ENCODE measurements at places on chromosomes 5 and 9.

DNA sequence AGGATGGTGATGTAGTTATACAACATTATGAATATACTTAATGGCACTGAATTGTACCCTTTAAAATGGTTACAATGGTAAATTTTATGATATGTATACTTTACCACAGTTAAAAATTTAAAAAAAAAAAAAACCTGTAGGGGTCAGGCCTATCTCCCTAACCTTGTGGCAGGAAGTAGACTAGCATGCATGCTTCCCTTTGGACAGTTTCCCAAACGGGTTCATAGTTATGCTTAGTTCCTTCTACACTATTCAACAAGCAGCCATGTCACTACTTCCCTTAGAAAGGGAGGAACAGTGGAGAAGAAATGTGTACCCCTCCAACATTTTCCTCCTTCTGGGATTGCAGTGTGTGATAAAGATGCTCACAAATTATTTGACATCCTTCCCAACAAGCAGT, 32.5 kb downstream of the IDNK start:
- DNase-seq: no peak

- no peak for DNase-seq
Observed at GRCh38 chr9:99962680-99963261, 56.3 kb downstream of the STX17 start.

- peak; percentile 68 for DNase-seq
Observed at GRCh38 chr5:135834639-135835529, at the start of gene SLC25A48. SLC25A48 (plus strand) TSS chr5:135834663; CDS start chr5:135834848, 185 bp downstream.

GRCh38 chr9:7671847-7672246, 127.7 kb downstream of the DMAC1 start:
- DNase-seq: no peak

DNA sequence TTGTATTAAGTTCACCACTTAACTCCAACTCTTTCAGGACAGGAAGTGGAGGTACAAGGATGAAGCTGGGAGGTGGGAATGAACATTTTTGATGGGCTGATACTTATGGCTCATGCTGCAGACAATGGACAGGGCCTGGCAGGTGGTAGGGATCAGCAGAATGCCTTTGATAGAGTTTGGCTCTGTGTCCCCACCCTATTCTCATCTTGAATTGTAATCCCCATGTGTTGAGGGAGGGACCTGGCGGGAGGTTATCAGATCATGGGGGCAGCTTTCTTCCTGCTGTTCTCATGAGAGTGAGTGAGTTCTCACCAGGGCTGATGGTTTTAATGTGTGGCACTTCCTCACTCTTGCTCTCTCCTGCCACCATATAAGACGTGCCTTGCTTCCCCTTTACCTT, 87.3 kb upstream of the PRLR start:
- no peak for DNase-seq

DNA sequence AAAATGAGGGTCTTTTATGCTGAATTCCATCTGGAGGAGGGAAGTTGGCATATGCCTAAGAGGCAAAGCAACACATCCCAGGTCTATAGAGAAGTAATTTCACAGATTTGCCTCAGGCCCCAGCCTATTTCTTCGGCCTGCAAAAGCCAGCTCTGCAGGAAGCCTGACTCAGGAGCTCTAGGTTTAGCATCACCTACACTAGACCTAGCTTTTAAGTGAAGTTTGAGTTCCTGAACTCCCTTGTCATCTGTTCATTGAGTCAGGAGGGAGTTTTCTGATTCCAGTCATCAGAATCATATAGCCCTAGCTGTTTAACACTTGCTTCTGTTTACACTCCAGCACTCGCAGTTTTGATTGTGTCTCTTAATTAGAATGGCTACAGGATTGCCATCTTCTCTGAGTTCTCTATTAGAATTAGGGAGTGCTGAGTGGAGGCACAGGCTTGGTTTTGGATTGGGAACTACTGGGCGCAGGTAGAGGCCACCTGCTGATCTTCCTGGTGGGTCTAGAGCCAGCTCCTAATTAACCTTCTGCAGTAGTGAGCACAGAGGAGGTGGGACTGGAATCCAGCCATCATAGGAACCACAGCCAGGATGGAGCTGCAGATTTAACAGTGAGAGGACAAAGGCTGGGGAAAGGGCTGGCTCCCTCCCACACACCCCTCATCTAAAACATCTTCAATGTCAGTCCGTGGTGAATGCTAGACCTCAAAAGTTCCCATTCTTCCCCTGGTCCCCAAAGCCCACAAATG, 179.5 kb downstream of the TRIO start:
- peak; percentile 22 for DNase-seq

DNA sequence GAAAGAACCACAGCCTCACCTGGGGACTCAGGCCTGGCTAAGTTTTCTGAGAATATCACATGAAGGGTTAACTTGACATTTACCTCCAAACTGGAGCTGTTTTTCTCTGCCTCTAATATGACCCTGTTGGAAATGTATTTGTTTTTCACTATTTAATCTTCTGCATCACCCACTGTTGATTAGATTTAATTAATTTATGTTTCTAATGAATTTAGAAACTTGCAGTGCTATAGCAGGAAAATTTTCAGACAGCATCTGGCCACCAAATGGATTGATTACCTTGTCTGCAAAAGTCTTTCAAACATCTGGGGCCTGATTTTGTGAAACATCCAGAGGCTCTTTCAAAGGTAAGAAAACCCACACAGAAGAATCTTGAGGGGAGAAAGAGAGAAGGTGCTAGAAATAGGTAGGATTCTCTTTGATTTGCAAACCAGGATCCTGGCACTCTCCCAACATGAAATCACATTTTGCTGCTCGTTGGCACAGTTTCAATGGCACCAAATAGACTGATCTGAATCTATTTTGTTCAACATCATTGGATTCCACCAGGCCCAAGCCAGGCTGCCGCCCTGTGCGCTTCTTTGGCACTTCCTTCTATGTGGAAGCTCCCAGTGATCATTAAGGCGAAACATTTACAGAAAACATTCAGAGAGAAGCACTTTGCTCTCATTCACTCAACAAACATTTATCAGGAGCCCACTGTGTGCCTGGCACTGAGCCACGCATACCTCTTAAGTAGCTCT, 157.3 kb downstream of the PPP2R2B start:
- no peak for DNase-seq

DNA sequence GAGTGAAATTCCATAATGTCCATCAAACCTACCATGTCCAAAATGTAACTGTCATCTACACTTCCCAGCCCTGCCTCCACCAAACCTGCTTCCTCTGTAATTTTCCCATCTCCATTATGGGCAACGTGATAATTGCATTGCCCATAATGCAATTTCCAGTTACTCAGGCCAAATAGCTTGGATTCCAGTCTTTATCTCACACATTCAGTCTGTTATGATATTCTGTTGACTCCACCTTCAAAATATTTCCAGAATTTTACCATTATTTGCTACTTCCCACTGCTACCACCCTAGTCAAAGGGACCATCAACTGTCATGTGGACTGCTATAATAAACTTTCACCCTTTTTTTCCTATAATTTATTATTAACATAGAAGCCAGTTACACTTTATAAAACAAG, 256.0 kb downstream of the CWC27 start:
- DNase-seq: no peak

GRCh38 chr9:108973895-108974294, 39.4 kb downstream of the CTNNAL1 start:
- DNase-seq: no peak

- DNase-seq: no peak
Observed at GRCh38 chr5:133735346-133735745, 123.0 kb upstream of the FSTL4 start.

DNA sequence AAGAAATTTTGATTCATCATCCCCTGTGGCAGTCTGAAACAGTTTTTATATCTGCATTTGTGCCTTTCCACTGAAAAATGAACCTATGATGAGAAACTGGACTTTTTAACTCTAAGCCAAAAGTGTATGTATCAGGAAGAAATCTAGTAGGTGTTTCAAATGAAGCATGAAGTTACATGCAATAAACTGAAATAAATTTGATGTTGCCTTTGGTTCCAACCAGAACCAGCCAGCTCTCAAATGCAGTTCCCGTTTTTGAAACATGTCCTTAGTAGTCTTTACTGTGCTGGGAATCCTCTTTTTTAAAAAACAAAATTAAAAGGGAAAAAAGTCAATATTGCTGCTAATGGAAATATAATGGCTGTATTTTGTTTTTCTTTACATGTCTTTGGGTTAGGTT, 43.9 kb downstream of the HACD4 start:
- no peak for DNase-seq

DNA sequence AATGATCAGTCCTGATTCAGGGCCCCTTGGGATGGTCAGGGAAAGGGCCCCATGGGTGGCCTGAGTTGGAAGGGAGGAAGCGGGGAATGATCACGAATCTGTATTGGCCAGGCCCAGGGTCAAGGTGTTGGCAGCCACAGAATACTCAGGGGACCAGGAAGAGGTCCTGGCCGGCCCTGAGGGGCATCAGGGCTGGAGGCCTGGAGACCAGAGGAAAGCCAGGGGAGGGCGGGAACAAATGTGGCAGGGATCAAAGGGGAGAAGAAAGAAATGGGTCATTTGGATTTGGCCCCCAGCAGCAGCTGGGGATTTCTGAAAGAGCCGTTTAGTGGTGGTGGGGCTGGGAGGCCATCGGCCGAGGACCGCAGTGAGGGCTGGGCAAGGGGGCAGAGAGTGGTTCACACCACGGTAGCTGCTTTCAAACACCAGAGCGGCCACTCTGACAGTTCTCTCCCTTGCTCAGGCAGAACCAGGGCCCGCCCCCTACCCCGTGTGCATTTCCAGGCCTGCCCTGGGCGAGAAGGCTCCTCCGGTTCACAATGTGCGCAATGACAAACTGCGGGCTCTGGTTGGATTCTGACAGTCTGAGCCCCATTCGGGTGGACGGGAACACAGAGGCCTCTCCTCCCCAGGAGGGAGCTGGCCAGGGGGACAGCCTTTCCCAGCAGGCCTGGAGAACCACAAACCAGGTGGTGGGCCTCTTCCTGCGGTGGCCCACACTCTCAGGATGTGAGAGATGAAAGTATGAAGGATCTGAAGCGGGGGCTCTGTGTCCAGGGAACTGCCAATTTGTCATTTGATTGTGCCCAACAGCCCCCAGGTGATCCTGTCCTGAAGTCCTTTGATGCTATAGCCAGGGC, 220.3 kb upstream of the IER5L start:
- DNase-seq: no peak

DNA sequence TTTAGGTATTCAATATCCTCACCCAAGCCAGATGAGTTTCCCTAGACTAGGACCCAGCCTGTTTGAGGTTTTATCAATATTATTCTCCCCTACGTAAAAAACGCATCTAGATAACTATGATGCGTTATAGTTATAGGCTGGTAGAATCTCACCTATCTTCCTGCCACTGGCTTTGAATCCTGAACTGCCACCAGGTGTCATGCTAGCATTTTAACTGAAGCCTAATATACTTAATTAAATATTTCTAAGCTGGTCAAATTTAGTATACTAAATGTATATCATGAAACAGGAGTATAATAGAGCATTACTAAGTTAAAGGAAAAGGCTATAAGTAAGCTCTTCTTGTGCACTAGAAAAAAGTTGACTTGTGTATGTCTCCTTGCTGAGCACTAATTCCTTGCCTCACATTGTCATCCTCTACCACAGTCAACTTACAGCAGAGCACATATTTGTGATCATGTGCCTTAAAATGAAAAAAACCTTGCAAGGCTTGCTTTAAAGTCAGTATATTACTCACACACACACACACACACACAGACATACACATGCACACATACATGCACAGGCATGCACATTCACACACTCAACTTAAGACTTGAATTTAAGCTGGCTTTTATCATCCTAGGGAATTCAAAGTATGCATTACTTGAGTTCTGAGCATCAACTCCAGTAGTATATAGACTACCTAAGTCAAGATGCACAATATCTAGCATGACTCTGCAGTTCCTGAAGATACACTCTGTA, 303.4 kb downstream of the ADGRV1 start:
- DNase-seq: no peak

- no peak for DNase-seq
Observed at GRCh38 chr9:133205996-133206931, 2.8 kb downstream of the OBP2B start.

GRCh38 chr9:88809355-88810161, 181.7 kb upstream of the S1PR3 start:
- no peak for DNase-seq

GRCh38 chr5:33841891-33842290, 49.9 kb downstream of the ADAMTS12 start:
- no peak for DNase-seq

GRCh38 chr9:16449076-16449730, 421.3 kb downstream of the BNC2 start:
- DNase-seq: peak; percentile 72

- DNase-seq: peak; percentile 43
Observed at GRCh38 chr5:371811-372555, 50.5 kb downstream of the AHRR start.

GRCh38 chr5:61993295-61993927, 312.6 kb upstream of the KIF2A start:
- DNase-seq: no peak

GRCh38 chr5:148391422-148391821, 7.7 kb downstream of the FBXO38 start:
- DNase-seq: no peak

- no peak for DNase-seq
Observed at GRCh38 chr5:179867476-179867875, 8.9 kb upstream of the MRNIP start.

DNA sequence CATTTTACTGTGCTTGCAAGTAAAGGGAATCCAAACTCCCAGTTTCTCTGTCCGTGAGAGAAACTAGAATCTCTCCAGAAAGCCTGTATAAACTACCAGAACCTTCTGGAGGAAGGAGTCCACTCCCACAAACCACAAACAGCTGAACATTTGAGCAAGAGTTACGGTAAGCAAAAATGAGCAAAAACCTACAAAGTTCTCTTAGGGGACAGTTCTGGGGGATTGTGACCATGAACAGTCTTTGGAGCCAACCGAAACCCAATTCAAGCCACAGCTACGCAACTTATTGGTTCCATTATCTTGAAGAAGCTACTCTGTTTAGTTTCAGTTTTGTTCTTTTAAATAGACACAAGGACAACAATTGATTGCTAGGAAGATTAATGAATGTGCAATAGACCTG, 330.6 kb downstream of the ASTN2 start:
- DNase-seq: no peak

DNA sequence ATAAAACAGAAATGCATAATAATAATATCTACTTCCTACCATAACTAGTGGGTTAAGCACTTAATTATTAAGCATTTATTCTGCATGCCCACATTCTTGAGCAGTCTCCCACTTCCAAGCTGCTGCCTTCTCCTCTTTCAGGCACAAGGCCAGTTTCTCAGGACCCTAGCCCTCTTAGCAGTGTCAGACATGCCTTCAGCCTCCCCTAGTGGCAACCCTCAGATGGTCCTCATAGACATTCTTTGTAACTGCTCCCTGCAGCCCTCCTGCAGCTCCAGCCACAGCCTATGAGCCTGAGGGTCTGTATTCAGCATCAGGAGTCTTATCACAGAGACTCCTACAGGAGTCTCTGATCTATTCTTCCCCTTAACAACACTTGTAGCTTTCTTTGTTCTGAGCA, 3.9 kb downstream of the IL9 start:
- no peak for DNase-seq

DNA sequence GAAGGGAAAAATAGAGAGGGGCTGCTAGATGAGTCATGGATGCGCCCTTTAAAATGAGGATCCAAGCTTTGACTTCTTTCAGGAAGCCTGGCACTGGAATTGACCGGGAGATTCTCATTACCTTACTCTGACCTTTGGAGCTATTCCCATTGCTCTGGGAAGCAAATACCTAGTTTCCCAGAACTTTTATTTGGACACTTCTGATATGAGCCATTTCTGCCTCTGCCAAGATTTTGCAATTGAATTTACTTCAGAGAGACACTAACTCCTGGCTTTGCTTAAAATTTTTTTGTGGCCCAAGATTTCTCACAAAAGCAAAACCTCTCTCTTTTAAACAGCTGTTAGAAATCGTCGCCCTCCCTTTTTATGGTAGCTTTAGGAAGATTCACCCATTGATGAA, 15.7 kb upstream of the AGXT2 start:
- no peak for DNase-seq

All from NCI-H2081 (cell line).